RWPE2 (cell line): ENCODE measurements at places on chromosomes 1 and 21.
A peak's percentile ranks its signal among the peaks of the same experiment; 100 is the strongest.

DNA sequence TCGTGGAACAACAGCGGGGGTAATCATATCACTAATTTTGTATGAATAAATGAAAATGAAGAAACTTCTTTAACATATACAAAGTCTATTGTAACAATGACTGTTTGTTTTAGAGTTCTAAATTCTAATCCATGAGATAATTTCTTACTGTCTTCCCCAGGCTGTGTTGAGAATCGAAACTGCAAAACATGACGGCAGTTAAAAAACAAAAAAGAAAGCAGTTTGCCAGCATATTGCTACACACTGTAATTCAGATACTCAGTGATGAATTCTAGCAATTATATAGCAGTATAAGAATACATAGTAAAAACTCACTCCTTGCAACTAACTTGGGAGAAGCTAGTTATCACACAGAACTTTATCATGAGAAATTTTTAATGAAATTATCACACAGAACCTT is 22.1 kb downstream of the INSL5 start:
- DNase-seq, result no peak

DNA sequence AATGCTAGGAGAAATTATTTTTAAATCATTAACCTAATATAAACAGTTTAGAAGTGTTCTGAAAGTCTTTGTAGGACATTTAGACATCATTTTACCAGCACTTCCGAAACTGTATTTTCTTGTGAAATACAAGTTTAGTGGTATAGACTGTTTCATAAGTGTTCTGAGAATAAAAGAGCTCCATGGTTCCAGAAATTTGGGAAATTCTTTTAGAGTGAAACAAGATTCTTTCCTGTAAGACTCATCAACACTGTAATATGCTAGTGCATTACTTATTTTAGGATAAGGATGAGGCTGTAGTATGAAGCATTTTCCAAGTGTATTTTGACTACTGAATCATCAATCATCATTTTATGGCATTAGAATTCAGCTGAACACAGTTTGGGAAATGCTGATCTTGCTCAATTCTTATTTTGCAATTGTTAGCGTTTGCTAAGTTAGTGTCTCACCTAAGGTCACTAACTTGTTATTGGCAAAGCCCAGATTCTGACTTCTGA is 73.4 kb downstream of the CEP350 start:
- DNase-seq, result no peak

DNA sequence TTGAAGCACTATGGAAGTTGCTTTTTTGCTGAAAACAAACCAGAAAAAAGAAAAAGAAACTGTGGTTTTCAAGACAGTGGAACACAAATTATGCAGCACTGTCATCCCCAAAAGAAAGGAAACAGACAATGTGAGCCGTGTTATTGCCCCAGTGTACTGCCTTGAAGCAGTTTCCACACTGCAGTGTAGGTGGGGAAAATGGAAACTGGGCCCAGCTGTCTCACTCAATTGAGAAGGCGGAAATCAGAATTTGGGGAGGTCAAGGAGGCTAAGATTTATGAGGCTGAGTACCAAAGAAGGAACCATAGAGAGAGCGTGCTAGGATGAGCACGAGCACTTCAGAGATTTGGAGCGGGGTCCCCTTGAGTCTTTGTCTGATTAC is 55.5 kb downstream of the MPZL1 start:
- DNase-seq, result no peak

GRCh38 chr1:212097360-212097759 is 61.8 kb downstream of the DTL start:
- DNase-seq, result no peak

- no peak for DNase-seq
Measured at GRCh38 chr1:33443080-33443704, 12.3 kb upstream of the PHC2 start.

DNA sequence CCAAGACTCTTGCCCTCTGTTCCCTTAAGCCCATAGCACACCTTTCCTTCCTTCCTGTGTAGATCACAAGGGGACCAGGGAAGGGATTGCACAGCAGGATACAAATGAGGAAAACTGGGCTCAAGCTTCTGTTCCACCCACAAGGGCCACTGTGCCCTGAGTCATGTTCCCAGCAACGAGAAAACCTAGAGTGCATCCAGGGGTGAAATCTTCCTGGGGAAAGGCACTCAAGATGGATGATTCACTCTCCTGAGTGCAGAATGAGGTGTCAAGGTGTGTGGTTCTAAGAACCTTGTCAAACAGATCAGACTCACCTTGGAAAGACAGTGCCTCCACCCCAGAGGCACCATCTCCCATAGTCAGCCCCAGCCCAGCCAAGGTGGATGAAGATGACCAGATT is 40.7 kb upstream of the EYA3 start:
- DNase-seq, result peak; percentile 76

DNA sequence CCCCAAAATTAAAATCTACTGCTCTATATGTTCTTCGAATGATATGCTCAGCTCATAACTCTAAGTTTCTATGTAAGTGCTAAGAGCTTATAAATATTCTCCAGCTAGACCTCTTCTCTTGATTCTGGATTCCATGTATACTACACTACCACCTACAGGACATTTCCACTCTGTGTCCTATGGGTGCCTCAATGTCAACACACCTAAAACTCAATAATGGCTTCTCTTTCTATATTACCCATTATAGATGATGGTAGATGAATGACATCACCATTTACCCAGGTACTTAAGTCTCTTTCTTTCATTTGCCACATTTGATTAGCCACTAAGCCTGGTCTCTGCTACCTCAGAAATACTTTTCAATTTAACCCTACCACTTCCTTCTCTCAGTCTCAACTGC is 41.3 kb downstream of the TBX19 start:
- DNase-seq, result no peak
